ENCODE measurements at places on chromosomes 7 and 10.

GRCh38 chr10:133475425-133475734, 21.6 kb downstream of the SCART1 start:
- no peak for DNase-seq

DNA sequence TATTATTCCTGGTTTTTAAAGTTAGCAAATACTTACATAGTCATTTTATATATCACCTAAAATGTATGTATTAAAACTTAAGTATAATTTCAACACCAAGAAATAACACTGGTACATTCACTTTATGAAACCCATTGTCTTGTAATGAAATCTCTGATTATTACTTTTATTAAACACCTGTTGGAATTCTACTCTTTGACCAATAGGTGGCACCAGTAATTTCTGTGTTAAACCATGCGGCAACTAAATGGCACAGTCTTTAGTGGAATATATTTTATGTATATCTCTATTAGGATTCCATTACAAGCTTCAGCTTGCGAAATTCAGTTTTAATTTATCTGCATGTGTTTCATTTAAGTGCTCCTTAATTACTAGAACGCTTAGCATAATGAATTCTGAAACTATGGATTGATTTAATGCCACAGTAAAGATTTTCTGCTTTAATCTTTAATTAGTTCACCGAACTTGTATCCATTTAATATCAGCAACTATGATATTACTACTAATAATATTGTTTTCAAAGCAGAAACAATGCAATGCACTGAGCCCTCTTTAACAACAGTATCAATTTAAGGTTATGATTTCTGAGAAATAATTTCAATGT, 181.3 kb downstream of the MAGI2 start:
- no peak for DNase-seq

DNA sequence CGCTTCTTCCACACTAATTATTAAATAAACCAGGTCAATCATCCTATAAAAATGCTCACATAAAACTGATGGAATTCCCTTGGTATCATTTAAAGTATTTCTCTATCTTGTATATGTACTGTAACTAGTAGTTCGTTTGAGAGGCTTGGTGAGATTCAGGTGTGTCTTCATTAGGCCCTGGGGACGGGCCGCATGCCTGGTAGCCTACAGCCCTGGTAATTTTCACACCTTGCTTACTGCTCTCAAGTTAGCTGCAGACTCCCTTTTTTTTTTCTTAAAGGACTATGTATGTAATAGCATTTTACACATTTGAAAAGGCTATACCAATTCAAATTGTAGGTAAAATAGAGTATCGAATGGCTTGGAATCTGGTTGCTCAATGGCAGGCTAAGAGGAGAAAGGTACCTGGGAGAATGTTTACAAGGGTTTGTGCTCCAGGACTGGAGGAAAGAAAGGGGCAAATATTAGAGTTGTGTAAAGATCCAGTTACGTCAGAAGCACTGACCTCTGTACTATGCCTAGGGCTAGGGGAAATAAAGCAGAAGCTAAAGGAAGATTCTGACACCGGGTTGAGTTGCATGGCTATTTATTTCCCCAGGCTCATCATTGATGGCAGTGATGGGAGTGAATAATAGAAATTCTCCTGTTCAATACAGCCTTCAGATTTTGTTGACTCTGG, 58.8 kb upstream of the PNLIP start:
- DNase-seq = no peak

- no peak for DNase-seq
Observed at GRCh38 chr10:60203993-60204618, 185.6 kb downstream of the ANK3 start.

- no peak for DNase-seq
Observed at GRCh38 chr7:24587853-24588252, 14.6 kb downstream of the PALS2 start.

- DNase-seq = no peak
Observed at GRCh38 chr7:12726908-12727307, 39.5 kb downstream of the ARL4A start.

DNA sequence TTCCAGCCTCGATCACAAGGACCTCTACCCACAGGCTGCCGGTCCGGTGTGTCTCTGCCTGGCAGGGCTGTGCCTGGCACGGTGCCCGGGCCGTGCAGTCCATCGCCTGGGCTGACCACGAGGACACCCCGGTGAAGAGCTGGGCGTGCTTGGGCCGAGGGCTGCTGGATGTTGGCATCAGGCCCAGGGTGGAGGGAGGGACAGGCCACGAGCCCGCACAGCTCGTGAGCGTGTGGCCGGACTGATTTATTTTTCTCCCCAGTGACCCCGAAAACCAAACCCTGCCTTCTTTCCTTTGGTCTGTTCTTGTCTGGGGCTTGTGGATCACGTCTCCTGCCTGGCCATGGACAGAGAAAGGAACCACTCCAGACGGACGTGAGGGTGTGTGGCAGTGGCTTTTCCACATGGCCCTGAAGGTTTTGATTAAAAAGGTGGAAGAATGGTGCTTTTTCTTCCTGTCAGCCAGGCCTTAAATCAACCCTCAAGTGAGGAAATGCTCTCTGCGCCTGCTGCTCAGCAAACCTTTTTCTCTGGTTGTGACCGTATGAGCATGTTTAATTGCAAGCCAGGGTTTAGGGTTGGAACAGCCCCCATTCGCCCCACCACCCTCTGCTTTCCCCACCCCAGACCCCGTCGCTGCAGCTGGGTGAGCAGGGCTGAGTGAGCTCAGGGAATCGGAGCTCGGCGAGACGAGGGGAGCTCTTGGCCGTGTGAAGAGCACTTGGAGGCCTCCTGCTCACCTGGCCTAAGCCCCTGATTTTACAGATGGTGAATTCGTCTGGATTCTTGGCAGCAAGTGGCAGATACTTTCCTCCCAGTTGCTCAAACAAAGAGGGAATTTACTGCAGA, 130.1 kb downstream of the RGS10 start:
- DNase-seq = no peak

DNA sequence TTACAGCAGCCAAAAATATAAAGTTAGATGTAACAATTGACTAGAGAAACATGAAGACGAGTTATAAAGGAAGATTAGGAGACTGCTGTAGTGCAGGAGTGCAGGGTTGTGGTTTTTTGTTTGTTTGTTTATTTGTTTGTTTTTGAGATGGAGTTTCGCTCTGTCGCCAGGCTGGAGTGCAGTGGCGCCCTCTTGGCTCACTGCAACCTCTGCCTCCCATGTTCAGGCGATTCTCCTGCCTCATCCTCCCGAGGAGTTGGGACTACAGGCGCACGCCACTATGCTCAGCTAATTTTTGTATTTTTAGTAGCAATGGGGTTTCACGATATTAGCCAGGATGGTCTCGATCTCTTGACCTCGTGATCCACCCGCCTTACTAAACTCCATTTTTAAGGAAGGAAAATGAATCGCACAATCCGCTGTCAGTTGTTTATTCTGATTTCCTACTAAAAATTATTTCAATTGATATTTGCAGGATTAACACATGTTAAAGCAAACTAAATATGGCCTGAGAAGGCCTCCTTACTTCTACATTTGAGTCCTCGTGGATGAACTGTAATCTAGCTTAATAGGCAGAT, 233.3 kb downstream of the NSUN6 start:
- DNase-seq = no peak

- DNase-seq = no peak
Observed at GRCh38 chr10:13971601-13972475, 358.9 kb downstream of the FRMD4A start.

- no peak for DNase-seq
Observed at GRCh38 chr10:12720217-12720981, 281.1 kb downstream of the CCDC3 start.

DNA sequence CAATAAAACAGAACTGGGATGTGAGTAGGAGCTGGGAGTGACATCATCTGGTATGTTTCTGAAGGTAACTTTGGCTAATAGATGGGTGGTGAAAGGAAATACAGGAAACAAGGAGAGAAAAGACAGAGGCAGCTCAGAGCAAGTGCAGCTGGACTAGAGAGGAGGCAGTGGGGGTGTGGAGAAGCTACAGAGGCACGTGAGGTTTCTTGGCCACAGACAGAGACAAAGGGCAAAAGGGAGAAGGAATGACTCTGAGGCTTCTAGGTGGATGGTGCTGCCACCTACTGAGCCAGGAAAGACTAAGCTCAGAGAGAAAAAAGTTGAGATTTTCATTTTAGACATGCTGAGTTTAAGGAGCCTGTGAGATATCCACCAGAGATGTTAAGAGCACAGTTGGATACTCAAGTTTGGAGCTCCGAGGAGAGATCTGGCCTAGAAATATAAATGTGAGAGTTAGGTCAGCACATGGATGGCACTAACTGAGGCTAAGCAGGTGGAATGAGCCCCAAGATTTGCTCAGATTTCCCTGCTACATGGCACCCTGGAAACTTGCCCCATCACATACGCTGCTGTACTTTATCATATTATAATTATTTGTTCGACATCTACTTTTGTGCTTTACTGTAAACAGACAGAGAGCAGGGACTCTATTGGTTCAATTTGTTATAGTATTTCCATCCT, 293.0 kb upstream of the IMMP2L start:
- no peak for DNase-seq

DNA sequence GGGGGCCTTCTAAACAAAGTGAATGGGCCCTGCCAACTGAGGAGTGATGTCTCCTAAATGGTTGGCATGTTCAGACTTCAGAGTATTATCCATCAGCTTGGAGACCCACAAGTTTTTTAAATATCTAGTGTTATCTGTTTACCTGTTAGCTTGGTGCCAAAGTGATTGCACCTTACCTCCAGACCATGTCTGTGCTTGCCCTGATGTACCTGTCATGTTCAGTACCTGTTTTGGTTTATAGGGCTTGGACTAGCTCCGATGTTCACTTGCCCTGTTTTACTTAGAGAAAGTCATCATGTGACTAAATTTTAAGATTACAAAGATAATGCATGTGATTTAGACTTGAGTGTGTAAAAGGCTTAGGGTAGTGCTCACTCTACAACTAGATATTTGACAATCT, 67.7 kb downstream of the CNNM2 start:
- no peak for DNase-seq

- no peak for DNase-seq
Observed at GRCh38 chr7:142571581-142571980, 177.7 kb upstream of the PRSS1 start.

- no peak for DNase-seq
Observed at GRCh38 chr7:132895231-132895630, 186.7 kb downstream of the CHCHD3 start.

DNA sequence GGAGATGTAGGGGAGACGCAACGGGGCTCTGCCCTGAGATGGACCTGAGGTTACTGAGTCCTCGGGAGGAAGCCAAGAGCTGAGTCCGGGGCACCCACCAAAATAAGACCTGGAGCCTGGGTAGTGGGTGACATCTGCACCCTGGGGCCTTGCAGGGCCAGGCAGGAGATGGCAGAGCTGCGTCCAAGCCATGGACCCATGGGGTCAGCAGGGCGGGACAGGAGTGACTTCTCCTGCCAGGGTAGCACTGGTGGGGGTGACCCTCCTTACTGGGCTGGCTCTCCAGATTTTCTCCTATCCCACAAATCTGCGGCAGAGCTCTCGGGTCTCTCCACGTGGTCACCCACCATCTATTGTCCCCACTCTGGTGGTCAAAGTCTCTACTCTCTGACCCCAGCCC, 2.1 kb downstream of the GHRHR start:
- no peak for DNase-seq

DNA sequence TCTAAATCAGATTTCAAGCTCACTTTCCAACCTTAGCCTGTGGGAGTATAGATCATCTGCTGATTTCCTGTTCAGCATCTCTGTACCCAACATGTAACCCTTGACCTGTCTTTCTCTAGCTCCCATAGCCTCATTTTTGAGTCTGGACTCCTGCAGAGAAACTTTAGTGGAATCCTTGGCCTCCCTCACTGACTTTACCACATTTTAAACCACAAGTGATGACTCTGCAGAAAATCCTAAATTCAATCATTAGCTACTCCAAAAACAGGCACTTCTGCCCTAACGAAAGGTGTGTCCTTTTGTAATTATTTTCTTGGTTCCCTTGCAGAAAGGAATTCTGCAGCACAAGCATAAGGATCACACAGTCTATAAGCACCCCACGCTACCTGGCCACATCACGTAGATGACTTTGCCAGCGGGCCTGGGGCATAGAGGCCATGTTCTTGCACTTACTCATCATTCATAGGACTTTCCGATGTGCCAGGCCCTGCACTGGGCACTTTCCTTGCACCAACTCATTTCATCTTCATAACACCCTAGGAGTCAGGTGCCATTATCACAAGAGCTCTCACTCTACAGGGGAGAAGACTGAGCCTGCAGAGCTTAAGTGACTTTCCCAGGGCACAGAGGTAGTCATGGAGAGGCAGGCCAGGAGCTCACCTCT, 57.2 kb upstream of the OPALIN start:
- DNase-seq = no peak

GRCh38 chr10:61978965-61979364, 77.5 kb downstream of the ARID5B start:
- no peak for DNase-seq

GRCh38 chr10:14454629-14455028, 123.9 kb upstream of the FRMD4A start:
- DNase-seq = no peak

DNA sequence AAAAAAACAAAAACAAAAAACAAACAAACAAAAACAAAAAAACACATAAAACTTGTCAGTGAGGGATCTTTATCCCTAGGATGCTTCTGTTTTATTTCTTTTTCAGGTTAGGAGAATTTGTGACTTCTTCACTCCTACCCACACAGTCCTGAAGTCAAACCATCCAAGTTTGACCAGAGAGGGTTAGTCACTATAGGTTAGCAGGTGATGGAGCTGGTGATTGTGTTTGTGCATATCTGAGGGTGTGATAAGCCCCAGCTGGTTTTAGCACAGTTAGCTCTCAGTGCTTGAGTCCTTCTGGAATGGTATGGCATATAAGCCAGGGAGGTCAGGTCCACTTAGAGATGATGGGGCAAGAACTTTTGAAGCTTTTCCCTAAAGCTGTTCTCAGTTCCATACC, 11.8 kb upstream of the IKZF1 start:
- no peak for DNase-seq

DNA sequence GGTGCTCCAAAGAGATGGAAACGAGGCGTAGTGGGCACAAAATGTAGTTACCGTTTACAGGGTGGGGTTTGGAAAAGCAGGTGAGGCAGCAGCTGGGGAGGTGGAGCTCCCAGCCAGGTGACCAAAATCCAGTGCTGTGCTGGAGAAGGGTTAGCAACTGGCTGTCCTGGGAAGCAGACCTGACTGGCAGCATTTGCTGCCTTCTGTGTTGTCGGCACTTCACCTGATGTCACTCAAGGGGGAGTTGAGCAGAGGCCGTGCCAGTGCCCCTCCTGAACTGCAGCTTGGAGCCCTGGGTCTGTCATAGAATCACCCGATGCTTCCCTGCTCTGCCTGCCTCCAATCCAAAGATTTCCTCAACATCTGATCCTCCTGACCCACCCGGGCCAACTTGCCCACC, 12.8 kb downstream of the GCK start:
- no peak for DNase-seq

DNA sequence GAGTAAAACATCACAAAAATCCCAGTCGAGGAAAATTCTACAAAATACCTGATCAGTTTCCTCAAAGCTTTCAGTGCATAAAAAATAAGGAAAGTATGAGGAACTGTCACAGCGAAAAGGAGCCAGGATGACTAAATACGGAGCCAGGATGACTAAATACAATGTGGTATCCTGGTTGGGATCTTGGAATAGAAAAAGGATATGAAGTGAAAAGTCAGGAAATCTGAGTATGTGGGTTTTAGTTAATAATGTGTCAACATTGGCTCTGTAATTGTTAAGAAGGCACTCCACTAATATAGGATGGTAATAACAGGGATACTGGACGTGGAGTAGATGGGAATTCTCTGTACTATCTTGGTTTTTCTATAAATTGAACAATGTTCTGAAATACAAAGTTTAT, 175.5 kb downstream of the SUGCT start:
- DNase-seq = no peak

- no peak for DNase-seq
Observed at GRCh38 chr7:91079487-91079886, 184.7 kb upstream of the FZD1 start.

GRCh38 chr7:67512481-67512880, 515.8 kb downstream of the TYW1 start:
- no peak for DNase-seq

Data from GOT3 (cell line).